ENCODE measurements at places on chromosomes 7 and 10.

- no peak for DNase-seq
These were observed 4.0 kb downstream of the BAMBI start for GRCh38 chr10:28681291-28681763.

DNA sequence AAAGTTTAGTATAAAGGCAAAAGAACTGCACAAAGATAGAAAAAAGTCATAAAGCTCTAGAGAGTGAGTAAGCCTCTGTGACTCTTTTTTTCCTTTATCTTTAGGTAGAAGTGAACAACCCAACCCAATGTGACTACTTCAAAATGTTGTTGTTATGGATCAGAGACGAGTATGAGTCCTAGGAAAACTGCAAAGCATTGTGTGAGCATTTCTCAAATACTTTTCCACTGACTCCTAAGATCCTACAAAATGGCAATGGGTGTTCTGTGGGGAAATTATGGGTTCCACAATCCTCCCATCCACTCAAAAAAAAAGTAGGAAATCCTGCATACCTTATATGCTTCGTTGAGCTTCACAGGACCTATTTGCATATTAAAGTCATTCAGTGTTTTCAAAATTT, 177.1 kb downstream of the DGKI start:
- peak; percentile 31 for DNase-seq

- DNase-seq = peak; percentile 77
These were observed 152.0 kb downstream of the MACC1 start for GRCh38 chr7:20064974-20065862.

- no peak for DNase-seq
These were observed 165.8 kb downstream of the INHBA start for GRCh38 chr7:41536873-41537665.

DNA sequence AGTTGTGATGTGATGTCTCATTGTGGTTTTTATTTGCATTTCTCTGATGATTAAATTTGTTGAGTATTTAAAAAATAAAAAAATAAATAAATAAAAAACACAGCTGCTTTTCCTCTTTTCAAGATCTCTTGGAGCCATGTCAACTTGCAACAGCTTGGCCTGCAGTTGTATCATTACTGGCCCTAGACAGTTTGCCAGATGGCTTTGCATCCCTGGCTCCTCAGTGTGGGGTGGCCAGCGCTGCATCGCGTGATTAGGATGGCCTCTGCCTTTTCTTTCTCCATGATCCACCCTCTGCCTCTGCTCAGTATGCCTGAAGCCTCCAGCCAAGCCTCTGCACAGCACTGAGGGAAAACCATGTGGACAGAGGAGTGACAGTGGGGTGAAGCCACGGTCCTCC, 96.8 kb downstream of the PPP1R3C start:
- DNase-seq = no peak

- DNase-seq = peak; percentile 99
These were observed 137.6 kb downstream of the NRP1 start for GRCh38 chr10:33196710-33197491.

DNA sequence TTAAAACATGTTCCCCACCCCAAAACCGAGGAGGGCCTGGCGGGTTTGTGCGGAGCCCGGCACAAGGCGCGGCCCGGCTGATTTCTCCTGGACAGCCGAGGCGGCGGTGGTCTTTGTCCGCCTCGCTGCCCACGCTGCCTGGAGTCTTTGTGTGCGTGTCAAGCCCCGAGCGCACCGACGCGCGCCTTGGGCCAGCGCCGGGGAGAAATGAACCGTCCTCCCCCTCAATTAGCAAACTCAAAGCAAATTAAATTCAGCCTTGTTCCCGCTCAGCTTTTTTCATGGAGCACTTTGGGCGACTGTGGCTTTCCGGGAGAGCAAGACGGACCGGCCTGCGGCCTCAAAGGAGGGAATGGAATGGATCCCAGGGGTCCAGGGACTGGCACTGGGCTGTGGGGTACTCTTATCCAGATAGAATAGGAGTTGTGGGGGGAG, 4.1 kb downstream of the EMX2 start:
- DNase-seq = no peak

- DNase-seq = no peak
These were observed 11.2 kb upstream of the FRMPD2 start for GRCh38 chr10:48285710-48286109.

DNA sequence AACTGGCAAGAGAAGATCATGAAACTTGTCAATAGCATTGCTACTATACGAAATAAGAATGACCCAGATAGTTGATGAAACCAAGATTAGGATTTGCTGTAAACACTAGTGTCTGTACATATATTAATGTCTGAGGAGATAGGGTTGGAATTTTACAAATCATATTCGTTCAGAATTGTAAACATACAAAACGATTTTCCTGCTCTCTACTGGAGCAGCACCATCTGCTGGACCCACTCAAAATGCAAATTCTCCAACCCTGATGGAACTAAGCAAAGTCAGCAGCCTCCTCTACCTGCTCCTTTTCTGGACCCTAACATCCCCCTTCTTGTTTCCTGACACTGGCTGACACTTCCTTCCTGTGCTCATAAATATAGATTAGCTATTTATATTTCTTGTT, 29.4 kb upstream of the SGMS1 start:
- DNase-seq = no peak

DNA sequence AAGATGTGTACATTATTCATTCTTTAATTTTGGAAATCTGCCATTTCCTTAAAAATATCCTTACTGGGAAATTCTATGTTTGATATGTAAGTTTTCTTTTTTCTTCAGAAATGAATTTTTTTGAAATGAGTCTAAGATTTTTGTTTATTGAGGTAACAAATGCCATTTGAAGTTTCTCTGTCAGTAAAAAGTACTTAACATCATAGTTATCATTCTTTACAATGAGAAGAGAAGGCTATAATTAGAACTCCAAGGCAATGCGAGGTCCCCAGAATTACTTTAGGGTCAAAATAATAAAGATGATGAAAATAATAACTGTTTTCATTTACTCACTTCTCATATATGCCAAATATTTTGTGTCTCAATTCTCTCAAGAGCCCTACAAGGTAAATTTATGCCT, 37.0 kb upstream of the RHOBTB1 start:
- DNase-seq = no peak
